ENCODE measurements at places on chromosomes 11 and 22.

- no peak for DNase-seq
Observed at GRCh38 chr11:118008271-118008911, 22.2 kb downstream of the IL10RA start.

- DNase-seq: no peak
Observed at GRCh38 chr11:2769409-2770095, 69.8 kb upstream of the KCNQ1OT1 start.

DNA sequence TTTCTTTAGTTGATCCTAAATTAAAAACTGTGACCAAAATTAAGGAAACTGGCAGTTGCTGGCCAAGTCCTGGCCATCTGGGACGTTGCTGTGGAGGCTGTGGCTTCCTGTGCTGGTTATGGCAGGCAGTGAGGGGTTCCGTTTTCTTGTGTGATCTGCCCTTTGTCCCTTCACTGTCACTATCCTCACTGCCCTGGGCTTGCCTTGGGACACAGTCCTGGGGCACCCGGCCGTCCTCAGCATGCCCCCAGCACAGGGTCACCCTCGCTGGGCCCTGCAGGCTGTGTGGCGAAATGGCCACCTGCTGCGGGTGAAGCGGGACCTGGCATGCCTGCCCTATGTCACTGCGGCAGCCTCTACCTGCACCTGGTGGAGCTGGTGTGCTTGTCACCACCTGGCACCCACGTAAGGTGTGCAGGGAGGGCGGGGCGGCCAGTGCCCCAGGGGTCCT lies 52.5 kb upstream of the SLC22A12 start:
- no peak for DNase-seq

- DNase-seq: no peak
Observed at GRCh38 chr11:28132548-28132947, 24.4 kb downstream of the METTL15 start.

DNA sequence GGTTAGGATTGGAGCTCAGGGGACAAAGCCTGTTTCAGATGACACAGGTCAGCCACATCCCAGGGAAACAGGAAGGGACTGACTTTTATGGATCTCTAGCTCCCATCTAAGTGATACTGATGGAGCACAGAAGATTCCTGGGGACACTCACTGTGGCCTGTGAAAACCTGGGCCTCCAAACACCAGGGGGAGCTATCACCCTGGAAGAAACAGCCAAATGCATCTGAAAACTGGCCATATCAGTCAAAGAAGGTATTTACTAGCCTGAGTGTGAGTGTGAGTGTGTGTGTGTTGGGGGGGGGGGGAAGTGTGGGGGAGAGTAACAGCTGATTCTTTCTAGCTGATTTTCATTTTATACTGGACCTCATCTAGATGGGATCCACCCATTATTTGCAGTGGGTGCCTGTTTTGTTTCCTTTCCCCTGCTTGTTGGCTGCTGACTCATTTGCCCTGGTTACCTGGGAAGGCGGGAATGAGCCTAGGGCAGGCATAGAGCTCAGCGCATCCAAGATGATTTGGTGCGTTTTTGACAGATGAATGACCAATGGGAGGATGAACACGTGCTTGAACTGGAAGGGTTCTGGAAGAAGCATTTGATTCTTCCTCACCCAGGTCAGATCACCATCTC lies 284.0 kb downstream of the KIRREL3 start:
- peak; percentile 15 for DNase-seq

DNA sequence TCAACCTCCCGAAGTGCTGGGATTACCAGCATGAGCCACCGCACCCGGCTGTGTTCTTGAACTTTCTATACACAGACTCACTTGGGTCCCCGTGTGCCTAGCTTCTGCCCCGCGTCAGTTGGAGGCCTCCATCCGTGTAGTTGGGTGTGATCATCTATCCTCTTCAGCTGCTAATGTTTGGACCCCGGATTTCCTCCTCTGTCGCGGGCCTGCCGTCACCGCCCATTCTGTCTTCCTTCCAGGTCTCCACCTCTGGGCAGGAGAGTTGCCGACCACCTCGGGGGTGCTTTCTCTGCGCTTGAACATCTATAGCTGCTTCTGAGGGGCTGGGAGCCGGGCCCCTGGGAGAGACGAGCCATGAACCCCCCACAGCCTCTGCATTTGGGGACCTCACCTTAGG lies 5.5 kb downstream of the CDC42EP1 start:
- DNase-seq: no peak

DNA sequence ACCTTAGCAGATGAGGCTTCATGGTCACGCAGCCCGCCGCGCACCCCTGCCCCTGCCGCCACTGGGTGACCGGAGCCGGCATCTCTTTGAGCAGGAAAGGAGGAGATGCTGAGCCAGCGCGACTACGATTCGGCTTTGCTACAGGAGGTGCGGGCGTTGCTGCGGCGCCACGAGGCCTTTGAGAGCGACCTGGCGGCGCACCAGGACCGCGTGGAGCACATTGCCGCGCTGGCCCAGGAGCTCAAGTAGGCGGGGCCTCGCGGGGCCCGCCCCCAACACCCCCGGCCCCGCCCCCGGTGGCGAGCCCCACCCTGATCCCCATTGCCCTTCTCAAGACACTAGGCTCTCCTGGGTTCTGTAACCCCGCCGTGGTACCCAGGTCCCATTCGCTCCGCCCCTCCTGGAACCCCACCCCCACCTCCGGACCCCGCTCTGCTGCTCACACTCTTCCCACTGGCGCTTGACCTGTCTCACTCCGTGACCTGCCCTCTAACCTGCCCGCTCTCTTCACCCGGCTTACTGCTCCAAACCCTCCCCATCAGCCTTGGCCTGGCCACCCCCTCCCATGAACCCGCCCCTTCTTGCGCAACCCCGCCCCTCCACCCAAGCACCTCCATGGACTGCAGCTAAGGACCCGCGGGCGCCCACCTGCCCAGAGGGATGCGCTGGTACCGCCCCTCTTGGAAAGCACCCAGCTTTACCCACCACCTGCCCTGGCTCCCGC lies 9.1 kb downstream of the CTSF start:
- DNase-seq: no peak

DNA sequence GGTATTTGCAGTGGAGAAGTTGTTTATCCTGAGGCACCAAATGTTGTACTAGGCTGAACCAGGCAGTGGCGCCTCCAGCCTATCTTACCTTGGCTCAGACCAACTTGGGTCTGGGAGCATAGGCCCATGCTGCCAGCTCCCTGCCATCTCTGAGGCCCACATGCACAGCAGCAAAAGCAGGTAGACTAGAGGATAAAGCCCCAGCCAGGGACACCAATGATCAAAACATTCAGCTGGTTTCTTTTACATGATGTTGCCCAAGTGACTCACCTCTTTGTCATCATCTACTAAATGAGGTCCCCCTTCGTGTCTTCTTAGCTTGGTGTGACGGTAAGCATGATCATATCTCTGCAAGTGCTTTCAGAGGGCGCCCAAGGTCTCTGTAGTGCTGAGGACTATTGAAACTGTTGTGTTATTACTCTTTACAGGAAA lies 112.1 kb upstream of the DRD2 start:
- DNase-seq: no peak

DNA sequence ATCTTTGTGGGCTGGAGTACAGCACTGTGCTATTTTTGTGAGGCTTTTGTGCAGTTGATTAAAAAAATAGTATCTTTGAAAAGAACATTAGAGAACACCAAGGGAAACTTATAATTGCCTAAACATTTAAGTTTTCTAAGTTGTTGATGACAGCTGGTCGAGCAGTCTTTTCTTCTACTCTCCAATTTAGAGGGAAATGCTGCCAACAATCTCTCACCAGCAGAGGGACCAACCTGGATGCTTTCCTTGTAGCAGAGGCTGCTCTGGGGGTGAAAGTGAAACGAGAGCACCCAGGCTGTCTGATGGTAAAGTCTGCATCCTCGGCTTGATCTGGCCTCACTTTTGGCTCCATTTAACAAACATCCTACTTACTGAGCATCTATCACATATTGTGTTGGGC lies 1286.5 kb upstream of the TENM4 start:
- peak; percentile 14 for DNase-seq

DNA sequence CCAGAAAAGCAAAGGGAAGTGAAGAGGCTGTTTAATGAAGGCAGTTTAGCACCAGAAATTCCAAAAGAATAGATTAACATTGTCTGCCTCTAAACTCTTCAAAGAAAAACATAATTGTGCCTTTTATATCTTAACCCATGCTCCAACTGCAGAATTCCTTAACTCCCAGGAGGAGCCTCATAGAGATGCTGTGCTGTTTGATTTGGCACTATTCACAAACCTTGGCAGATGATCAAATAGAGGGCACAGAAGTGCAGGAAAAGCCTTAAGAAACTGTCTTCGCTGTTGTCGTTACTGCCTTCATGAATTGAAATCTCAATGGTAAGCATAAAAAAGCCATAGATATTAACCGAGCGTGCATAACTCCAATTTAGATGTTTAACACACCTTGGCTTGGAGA lies 124.1 kb upstream of the MPPED2 start:
- no peak for DNase-seq

DNA sequence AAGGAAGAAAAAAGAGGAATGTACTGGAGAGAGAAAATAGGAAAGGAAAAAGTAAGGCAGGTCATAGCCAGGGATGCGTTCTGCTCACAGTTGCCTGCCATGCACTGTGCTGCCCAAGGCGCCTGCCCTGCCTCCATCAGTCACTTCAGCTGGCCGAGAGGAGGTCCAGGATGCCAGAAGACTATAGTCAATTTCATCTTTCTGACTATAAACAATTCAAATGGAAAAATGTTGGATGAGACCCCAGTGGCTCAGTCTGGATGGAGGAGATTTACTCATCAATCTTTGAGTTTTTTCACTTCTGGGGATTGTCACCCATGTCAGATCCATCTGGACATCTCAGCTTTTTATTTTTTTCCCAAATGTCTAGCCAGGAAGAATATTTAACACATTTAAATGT lies 36.7 kb upstream of the CLMP start:
- DNase-seq: no peak

GRCh38 chr22:36017651-36018091 lies 11.0 kb downstream of the RBFOX2 start:
- no peak for DNase-seq

DNA sequence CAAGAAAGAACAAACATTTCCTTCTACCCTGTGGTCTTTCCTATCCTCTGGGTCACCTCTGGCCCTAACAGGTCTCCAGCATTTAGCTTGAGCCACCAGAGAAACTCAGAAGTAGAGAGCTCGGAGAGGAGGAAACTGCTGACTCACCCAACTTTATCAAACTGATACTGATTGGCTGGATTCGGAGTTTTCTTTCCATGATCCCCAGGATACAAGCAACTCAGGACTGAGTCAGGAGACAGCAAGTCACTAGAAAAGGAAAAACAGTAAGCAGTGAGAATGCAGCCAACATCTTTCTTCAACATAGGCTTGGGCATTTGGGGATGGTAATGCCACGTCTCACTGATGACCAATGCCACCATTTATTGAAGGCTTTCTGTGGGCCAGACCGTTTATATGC lies 32.7 kb downstream of the THOC5 start:
- DNase-seq: no peak

DNA sequence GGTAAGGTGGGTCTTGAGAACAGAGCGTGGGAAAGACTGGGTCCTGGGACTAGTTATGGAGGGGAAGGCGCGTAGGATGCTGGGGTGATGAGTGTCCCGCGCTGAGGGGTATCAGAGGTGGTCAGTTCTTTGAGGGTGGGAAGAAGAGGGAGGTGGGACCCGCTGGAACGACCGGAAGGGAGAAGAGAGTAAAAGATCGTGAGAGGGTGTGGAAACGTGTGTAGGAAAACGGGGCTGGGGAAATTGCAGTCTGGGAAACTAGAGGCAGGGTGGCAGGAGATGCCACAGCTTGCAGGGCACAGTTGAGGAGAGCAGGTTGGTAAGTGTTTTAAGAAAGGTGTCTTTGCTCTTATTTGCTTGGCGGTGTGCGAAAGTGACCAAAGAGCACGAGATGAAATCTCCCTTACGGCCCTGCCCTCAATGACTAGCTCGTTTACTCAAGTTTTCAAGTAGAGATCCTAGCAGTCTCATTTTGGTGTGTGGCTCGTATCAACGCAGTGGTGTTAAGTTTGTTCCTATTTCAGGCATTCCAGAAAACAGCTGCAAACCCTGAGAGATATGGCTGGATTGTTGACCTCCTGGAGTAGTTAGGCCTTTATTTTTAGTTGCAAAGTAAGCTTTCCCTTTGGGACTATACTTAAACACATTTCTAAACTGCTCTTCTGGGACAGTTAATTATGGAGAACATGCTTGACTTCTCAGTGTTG lies 615 bp downstream of the STT3A start:
- peak; percentile 32 for DNase-seq

All from LoVo (cell line).